ENCODE measurements at places on chromosomes 4 and X.
A peak's percentile ranks its signal among the peaks of the same experiment; 100 is the strongest.

GRCh38 chr4:123170843-123171242, 225.8 kb upstream of the SPRY1 start:
- DNase-seq, result no peak

DNA sequence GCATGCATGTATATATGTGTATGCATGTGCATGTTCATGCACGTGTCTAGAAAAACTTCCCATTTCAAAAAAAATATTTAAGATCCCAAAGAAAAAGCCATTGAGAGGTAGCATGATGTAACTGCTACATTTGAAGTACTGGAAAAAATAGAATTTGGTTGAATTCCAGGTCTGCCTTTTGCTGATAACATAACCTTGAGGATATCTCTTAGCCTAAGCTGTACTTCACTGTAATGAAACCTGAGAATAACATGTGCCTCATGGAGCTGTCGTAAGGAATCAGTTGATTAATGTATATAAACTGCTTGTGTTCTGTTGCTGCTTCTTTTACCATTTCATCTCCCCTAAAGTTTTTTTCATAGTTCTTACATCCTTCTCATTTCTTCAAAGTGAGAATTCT, 351.8 kb downstream of the GRIA2 start:
- no peak for DNase-seq

DNA sequence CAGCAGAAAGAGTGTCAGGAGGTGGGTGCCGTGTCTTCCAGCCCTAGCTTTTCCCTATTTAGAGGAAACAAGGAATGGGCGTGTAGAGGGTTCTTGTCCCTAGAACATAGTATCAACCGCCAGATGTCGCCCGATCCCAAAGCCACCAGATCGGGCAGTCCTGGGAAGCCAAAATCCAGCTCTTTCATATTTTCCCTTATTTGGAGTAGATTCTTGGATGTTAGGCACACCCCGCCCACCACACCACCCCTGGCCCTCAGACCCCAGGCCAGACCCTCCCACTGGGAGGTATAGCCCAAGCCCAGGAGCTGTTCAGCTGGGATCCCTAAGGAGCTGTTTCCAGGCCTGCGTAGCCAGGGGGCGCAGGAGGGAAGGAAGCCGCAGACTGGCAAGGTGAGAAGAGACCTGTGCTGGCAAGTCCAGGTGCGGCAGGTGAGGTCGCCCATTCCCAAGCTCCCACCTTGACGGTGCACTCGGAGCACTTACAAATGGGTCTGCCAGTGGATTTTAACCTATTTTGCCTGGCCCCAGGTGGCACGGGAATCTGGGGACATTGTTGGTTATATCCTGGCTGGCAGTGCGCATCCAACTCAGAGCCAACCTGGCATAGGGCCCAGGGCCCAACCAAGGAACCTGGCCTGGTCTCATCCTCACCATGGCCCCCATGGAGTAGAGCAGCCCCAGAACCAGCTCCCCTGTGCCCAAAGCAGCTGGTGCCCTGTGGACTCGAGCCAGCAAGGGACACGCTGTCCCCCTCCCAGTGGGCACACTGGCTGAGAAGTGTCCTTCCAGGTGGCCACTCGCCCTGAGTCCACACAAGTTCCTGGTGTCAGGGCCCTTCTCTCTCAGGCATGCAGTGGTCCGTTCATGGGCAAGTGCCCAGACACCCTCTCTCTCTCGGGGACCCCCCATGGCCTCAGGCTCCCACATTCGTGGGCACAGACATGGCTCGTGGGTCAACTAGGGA, 811 bp downstream of the FLNA start:
- DNase-seq, result peak; percentile 60

DNA sequence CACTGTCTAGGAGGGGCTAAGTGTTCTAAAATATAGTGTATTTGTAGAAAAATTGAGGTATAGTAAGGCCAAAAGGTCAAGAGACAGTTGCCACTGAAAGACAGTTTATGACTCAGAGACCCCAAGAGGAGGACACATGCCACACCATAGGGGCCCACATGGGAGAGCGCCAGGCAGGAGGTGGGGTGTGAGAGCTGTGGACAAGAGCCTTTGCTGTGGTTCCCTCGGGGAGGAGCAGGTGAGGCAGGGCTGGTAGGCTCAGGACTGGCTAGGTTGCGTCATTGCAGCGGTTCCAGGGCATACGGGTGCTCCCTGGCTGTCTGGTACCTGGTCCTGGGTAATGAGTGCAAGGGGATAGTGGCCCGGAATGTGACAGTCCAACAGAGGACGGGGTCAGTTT, 37.6 kb downstream of the CCNQ start:
- DNase-seq, result no peak

- peak; percentile 8 for DNase-seq
These were observed 24.4 kb upstream of the FAM47B start for GRCh38 chrX:34918091-34918736.

GRCh38 chr4:93870876-93871458, 42.4 kb downstream of the ATOH1 start:
- no peak for DNase-seq

DNA sequence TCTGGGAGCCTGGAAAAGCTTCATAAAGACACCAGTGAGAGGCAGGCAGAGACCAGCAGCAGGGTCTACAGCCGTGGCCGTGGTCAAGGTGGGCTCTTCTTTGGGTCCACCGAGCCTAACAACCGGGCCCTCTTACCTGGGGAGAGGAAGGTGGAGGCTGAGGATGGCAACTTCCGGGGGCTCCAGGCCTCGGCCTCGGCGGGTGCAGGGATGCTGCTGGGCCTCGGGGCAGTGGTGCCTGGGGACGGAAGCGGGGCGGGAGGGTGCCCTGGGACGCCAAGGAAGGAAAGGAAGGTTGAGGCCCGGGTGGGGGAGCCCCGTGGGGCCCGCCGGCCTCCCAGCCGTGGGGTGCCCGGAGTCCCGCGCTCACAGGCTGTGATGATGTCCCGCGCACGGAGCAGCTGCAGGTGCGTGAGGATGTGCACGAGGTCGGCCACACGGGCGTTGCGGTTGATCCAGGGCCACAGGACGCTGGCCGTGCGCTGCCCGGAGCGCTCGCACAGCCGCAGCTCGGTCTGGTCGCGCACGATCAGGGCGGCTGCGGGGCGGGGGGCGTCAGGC, 561 bp downstream of the IRAK1 start:
- DNase-seq, result no peak

DNA sequence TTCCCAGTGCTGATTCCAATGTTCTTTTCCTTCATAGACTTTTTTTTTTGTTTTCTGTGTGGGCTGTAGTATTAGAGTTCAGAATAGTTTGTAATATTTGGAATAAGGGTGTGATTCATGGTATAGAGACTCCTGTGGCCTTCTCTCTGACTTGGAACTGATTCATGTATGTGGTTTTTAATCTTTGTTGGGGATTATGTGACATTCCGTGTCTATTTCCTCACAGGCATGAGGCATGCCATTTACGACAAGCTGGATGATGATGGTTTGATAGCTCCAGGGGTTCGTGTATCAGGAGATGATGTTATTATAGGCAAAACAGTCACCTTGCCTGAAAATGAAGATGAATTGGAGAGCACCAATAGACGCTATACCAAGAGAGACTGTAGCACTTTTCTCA, 44.4 kb downstream of the POLR2B start:
- DNase-seq, result peak; percentile 79

DNA sequence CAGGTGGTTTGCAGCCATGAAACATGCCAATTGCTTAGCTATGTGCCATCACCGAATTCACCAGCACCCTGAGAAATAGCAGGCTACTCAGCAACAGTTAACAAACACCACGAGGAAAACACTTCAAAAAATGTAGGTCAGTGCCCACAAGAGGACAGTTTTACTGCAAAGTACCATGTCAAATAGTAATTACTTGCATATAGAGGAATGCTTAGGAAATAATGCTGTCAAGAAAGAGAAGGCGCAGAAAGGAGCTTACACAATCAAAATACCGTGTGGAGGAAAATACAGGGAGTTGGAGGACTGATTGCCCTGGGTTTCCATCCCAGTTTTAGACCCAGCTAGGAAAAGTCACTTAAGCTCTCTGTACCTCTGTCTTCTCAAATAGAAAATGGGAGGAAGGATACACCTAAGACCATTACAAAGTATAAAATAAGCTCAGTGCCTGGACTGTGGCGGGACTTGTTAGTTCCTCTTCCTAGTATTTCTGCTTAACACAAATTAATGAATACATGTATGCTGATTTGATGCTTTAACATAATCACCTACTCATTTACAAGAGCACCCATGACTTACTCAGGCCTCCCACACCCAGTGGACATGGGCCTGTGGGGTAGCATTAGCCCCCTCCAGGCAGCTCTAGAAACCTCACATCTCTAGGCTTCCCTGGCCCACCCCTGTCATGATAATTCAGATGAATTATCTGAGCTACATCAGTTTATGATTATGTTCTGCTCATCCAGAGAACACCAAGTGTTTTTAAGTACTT, 44.5 kb upstream of the IL21 start:
- DNase-seq, result no peak

- no peak for DNase-seq
These were observed 81.5 kb upstream of the F9 start for GRCh38 chrX:139448996-139449395.

GRCh38 chr4:40846532-40846931, 96.8 kb downstream of the NSUN7 start:
- DNase-seq, result no peak

- DNase-seq, result no peak
These were observed 61.8 kb downstream of the NEIL3 start for GRCh38 chr4:177371461-177371860.

GRCh38 chr4:145156986-145157385, 23.4 kb downstream of the OTUD4 start:
- DNase-seq, result no peak

DNA sequence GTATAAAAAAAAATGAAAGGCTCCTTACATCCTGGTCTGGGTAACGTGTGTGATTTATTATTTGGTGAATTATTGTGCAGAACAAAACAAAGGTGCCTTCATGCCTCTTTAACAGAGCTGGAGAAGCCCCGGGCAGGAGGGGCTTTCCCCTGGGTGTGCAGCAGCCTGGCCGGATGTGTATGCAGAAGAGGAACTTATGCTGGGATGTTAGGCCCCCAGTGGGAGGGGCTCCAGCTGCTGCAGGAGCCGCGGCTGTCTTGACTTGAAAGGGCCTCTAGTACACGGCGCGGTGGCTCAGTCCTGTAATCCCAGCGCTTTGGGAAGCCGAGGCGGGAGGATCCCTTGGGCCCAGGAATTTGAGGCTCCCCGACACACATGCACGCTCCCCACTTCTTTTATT, 16.0 kb downstream of the CCNQ start:
- no peak for DNase-seq

DNA sequence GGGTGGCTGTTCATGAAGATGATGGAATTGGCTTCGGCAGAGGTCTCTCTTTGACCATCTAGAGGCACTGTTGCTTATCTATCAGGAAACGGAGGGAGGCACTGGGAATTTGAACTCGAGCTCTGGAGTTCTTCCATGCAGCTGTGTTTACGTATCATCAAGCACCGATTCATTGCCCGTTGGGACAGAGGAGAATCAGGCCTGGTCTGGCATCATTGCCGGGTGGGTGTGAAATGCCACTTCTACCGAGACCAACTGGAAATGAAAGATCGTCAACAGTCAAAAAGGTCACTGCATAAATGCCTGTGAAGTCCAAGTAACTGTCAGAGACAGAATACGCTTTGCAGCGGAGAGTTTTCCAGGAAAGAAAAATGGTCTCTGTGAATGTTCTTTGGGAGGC, 166.9 kb downstream of the ASMT start:
- no peak for DNase-seq

DNA sequence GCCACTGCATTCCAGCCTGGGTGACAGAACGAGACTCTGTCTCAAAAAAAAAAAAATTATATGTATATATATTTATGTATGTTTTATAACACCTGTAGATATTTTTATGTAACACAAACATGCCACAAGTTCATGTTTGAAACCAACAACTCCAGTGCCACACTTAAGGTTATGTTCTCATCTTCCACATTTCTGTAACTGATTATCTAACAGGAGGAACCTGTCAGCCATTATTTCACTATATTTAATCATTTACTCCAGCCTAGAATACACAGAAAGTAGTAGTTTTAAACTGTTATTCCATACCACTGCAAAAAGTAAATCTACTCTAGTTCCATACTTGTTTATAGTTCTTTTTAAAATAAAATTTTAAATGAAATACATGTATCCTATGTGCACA, 32.3 kb downstream of the MCUB start:
- DNase-seq, result no peak

- DNase-seq, result no peak
These were observed 5.3 kb upstream of the CFP start for GRCh38 chrX:47634871-47635575.

DNA sequence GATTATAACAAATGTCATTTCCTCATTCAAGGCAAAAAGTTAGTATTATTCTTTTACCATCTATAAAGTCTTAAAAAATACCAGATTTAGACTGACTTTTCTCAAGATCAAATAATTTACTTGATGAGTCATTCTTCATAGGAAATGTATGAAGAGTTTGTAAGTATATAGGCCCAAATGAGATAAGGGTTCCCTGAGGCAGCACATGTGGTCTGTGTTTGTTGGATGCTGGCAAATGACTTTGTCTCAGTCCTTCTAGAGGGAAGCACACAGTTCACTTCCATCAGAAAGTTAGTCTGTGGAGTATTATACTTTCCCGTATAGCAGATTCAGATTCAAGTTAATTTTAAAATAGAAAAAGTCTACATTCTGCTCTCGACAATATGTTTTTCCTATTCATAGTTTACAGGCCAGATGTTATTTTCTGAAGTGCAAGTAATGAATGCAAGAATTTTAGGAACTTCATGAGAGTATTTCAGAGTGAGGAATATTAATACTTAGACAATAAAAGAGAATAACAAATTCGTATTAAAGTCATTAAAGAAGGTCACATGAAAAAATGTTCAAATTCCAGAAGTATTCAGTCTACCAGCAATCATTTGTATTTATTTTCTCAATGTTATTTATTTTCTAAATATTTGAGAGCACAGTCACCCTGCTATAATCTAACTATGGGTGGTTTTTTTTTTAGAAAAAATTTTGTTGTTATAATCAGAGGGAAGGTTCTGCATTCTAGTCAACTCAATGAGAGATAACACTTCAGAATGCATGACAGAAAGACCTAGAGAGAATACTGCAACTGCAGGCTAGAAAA, 601.8 kb upstream of the ZFP42 start:
- no peak for DNase-seq

DNA sequence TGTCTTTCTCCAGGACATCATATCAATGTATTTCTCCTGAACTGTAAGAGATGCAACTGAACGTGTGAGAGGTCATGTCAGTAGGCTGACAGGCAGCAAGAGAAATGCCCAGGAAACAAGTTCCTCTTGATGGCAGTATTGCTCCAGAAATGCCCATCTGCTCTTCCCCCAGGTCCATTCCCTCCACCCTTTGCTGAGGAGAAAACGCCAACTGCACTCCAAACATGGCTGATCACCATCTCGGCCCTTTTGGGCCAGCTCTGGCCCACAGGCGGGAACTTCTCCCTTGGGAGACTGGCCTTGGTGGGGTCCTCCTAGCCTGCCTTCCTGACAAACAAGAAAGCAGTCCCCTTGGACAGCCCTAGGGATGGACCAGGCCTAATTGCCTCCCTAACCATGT, 276.5 kb upstream of the AGTR2 start:
- DNase-seq, result no peak

- no peak for DNase-seq
These were observed 29.7 kb upstream of the PPP2R2C start for GRCh38 chr4:6502147-6502546.

All from amniotic stem cell (primary cell).